Activated T-helper 1 cell treated with Interleukin-2 at 50 U/mL for 16 hours (primary cell): ENCODE measurements at places on chromosomes 2 and 18.

GRCh38 chr2:202377207-202377761, 1.2 kb downstream of the BMPR2 start:
- DNase-seq, result no peak

DNA sequence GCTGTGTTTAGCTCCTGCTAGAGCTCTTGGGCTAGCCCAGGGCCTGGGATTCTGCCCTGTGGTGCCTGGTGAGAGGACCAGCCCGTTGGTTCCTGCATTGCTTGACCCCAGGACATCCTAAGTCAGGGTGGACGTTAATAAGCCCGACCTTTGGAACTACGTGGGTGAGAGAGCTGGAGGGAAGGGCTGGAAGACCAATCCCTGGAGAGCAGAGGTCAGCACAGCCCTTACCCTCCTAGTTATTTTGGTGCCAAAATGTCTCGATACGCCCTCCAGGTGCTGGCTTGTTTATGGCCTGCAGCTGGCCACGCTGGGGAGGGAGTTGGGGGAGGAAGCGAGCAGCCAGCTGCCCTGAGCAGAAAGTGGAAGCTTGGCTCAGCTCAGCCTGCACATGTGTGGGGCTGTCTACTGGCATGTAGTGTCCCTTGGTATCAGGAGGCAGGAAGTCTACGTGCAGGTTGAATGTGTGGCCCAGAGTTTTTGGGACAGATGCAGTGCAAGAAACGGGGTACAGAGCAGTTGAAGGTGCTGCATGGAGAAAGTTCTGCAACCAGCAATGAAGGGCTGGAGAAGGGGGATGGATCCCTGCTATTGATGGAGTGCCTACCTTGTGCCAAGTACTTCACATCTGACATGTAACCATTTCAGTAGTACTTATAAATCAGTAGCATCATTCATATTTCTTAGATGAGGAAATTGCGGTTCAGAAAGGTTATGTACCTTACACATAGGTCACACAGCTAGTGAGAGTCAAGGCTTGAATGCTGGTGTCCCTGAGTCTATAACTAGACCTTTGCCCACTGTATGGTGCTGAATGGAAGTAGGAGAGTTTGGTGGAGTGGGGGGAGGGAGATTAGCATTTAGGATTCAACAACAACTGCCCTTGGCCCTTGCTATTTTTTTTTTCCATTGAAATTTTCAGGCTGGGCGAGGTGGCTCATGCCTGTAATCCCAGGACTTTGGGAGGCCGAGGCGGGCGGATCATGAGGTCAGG, 5.0 kb upstream of the DGKD start:
- DNase-seq, result no peak

- DNase-seq, result no peak
These were observed 234.7 kb downstream of the TMX3 start for GRCh38 chr18:68480196-68480595.

DNA sequence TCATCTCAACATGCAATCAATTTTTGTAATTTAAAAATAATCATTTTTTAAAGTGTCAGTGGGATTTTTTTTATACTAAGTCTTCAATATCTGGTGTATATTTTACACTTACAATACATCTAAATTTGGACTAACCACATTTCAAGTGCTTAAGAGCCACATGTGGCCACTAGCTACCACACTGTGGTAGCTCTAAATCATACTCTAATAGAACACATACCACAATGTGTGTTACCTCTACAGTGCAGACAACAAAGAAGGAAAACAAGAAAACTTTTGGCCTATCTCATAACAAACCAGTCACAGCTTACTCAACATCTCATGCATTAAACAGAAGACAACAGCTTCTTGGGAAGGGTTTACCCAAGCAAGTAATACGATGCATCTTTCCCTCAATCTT, 24.5 kb downstream of the PIAS2 start:
- no peak for DNase-seq

GRCh38 chr18:32383050-32383819, 87.4 kb downstream of the GAREM1 start:
- DNase-seq, result no peak

GRCh38 chr2:144325086-144325485, 194.8 kb downstream of the ZEB2 start:
- DNase-seq, result no peak

DNA sequence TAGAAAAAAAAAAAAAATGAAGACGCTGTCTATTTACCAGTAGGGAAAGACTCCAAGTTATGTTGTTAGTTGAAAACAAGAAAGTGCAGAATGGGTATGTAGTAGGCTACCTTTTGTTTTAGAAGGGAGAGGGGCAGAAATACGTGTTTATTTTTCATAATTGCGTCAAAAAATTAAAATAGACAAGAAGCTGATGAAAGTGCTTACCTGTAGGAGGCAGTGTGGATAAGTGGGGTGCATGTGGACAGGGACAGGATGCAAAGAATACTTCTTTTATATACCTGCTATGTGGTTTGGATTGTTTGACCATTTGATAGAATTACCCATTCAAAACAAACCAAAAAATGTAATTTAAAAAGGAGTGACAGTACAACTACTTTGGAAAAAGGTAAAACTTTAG, 3.0 kb upstream of the GCG start:
- DNase-seq, result no peak

DNA sequence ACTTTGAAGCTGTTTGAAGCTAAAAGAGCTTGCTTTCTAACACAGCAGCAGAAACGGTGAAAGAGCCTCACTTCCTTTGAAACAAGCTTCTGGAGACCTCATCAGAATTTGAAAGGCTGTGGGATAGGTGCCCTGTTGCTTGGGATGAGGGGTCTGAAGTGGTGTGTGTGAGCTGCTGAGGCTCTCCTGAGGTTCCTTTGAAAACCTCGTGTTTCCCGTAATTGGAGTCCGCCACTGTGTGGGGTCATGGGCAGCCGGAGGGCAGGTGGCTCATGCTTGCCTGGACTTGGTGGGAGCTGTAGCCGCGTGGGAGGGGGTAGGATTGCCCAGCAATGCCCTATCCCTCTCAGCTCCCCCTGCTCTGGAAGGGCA, 34.4 kb downstream of the CABLES1 start:
- DNase-seq, result no peak

DNA sequence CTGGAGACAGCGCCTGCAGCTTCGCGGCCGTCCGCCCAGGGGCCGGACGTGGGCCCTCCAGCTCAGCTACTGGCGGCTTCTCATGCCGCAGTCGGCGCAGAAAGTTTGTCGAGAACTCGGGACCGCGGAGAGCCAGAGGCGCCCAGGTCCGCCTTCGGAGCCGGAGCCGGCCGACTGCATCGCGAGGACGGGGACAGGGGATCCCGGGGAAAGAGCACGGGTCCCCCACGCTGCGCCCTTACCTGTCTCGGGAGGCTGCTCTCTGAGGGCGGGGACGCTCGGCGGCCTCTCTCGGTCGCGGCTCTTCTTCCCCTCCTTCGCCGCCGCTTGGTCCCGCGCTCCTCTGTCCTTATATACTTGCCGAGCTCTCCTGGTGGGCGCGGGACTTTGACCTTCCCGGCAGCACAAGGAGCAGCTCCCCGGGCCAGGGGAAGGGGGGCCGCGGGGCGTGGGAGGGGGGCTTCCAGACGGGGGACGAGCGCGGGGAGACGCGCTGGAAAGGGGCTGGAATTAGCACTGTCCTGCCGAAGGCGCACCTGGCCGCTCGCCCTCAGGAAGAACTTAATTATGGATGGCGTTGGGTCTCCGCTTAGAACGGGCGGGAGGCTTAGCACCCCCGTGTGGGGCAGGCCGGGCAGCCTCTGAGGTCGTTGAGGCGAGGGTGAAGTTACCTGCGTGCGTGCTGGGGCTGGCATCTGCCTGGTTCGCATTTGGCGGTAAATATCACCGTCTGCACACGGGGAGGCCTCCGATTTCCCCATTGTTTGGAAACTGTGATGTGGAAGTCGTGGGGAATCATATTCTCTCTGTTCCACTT, at the start of gene POMC:
TSS of gene POMC (minus strand) at position 325 of the 817 bp plus-strand sequence. CDS start 3,808 bp downstream, outside the sequence.
- peak; percentile 5 for DNase-seq

DNA sequence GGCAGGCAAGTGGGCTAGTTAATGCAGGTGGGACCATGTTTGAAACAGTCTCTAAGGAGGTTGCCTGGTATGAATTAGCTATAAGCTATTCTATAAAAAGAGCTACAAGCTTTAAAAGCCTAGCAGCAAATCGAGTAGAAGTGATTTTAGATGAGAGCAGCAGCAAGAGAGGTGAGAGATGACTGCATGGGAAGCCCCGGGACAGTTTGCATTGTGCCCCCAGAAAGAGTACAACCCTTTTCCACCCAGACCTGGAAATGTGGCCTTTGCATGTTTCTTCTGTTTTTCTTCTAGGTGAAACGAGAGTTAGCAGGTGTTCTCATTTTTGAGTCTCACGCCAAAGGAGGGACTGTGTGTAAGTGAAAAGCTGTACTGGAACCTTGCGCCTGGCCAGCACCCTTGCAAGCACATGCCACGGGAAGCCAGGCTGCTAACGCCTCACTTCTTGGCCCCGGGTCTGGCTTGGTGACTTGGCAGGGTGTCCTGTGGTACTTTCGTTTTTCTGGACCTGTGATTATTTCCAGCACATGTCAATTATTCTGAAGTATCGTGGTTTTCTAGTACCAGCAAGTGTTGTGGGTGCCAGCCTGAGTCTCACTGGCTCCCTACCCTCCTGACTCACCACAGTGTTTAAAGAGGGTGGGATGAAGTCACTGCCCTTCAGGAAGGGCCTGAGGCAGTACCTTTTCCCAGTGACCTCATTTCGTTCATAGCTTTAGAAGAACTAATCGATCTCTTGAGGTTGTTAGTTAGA, 90.3 kb upstream of the MAP3K20 start:
- no peak for DNase-seq

- no peak for DNase-seq
These were observed 273.3 kb downstream of the TNS1 start for GRCh38 chr2:217729421-217730053.

- DNase-seq, result no peak
These were observed 64.3 kb downstream of the HNMT start for GRCh38 chr2:138028538-138028937.

DNA sequence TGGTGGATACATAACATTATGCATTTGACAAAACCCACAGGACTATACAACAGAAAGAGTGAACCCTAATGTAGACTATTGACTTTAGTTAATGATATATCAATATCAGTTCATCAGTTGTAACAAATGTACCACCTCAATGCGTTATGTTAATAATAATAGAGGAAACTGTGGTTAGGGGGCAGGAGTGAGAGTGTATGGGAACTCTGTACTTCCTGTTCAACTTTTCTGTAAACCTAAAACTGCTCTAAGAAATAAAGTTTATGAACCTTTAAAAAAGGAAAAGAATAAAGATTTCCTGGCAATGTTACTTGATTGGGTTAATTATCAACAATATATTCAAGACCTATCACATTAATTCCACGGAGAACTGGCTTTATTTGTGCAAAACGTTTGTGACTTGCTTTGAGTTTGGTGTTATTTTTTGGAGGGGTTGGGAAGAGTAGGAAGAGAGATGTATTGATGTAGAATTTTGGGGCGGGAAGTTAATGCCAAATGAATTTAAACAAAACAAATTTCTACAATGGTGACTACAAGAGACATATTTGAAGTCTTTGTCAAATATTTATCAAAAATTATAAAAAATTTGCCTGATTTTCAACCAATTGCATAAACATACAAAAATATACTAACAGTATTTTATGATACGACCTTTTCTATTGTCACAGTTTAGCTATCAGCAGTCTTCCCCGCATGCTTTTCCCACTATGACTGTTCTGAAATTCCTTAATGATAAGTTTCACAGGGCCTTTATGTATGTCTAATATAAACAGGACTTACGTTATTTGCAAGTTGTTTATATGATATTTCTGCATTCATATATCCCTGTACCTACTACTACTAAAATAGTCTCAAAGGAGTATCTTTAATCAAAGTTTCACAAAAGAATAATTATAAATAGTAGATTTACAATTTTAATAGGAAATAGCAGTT, 2.1 kb upstream of the RTN4 start:
- no peak for DNase-seq

- no peak for DNase-seq
These were observed 69.5 kb downstream of the BAZ2B start for GRCh38 chr2:159546716-159547430.

GRCh38 chr2:71277536-71278103, 50.7 kb upstream of the PAIP2B start:
- DNase-seq, result no peak

DNA sequence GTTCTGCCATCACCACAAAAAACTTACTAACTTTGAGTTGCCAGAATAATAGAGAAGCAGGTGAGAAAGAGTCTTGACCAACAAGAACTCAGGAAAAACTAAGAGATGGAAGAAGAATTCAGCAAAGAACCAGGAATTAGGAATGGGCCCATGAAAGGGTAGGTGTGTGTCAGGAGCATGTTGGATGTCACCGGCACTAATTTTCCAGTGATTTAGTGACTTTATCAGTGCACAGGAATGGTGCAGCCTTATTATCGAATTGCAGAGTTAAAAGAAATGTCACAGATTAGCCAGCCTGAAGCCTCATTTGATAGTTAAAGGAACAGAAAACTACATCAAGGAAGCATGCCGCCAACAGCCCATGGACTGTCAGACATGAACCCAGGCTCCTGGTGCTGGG, 9.0 kb upstream of the BOD1L2 start:
- no peak for DNase-seq

- DNase-seq, result no peak
These were observed 2.1 kb upstream of the PXDN start for GRCh38 chr2:1746174-1747064.

DNA sequence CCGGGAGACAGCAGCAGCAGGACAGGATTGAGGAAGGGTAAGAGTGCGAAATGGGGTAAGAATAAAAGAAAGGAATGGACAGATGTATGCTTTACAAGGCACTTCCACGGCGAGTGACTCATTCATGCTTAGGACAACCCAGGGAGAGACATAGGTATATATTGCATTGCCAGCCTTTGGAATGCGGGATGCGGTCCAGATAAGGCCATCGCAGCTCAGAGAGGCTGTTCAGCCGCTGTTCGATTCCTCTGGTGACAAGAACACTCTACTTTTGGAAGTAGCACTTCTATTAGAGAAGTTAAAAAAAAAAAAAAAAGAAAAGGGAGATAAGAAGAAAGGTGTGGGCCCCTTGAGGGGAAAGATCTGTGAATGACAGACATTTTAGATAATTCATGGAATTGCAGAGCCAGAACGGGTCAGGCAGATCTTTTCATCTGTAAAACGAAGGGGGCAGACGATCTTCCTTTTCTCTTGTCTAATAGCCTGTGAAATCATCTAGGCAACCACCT, 819 bp upstream of the NCOA1 start:
- DNase-seq, result no peak

DNA sequence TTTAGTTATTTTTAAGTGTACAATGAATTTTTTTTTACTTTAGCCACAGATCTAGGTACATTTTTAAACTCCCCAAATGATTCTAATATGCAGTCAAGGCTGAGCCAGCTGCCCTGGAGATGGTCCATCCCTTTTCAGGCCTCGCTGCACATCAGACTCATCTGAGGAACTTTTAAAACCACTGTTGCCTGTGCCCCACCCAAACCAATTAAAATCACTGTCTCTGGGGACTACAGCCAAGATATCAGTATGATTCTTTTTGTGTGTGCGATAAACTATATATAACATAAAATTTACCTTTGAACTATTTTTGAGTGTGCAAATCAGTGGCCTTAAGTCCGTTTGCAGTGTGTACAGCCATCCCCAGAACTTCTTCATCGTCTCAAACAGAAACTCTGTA, 9.1 kb upstream of the MALT1 start:
- no peak for DNase-seq

GRCh38 chr2:40228310-40228709, 223.6 kb downstream of the SLC8A1 start:
- DNase-seq, result no peak
